ENCODE measurements at places on chromosomes 5 and 9. TPM values are rescaled to one million over a fixed set of nuclear protein-coding genes. Genes with fewer than 3 reads are reported as not detected.

The DDX4 gene
- polyA plus RNA-seq, result 0.54 TPM

The CCDC192 gene
- not detected for polyA plus RNA-seq

The IFNA2 gene
- not detected for polyA plus RNA-seq

The CDC14B gene
- 7.0 TPM for polyA plus RNA-seq

The AGXT2 gene
- polyA plus RNA-seq, result not detected

The SHOC1 gene
- not detected for polyA plus RNA-seq

The SH2D3C gene
- polyA plus RNA-seq, result 19.4 TPM

The SCGB3A2 gene
- polyA plus RNA-seq, result not detected

All from neural cell (in vitro differentiated cells).